Mesendoderm (in vitro differentiated cells): ENCODE measurements at places on chromosomes 13 and 19.

GRCh38 chr13:25616674-25617073, 244.9 kb downstream of the ATP8A2 start:
- no peak for DNase-seq

- DNase-seq, result peak; percentile 71
These were observed 204.2 kb upstream of the ARGLU1 start for GRCh38 chr13:106772006-106772601.

GRCh38 chr19:1453525-1454364, 3.8 kb downstream of the APC2 start:
- no peak for DNase-seq

DNA sequence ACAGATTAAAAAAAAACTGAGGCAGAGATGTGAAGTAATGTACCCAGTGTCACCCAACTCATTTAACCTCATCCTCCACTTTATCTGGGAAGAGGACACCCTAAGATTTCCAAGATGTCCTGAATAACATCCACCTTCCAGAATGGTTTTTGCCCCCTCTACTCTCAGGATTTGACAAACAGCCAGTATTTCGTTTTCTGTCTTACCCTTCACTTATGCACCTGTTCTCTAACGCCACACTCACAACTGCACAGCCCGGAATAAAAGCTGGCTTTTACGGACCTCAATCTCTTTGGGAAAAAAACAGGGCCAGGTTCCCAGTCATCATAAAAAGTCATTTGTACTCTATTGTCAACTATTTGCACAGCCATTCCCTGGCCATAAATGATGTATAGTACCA, 21.2 kb upstream of the CEACAM6 start:
- no peak for DNase-seq

GRCh38 chr19:18496980-18497256, 25.0 kb downstream of the ELL start:
- DNase-seq, result no peak
